ENCODE measurements at places on chromosomes 2 and 18.

DNA sequence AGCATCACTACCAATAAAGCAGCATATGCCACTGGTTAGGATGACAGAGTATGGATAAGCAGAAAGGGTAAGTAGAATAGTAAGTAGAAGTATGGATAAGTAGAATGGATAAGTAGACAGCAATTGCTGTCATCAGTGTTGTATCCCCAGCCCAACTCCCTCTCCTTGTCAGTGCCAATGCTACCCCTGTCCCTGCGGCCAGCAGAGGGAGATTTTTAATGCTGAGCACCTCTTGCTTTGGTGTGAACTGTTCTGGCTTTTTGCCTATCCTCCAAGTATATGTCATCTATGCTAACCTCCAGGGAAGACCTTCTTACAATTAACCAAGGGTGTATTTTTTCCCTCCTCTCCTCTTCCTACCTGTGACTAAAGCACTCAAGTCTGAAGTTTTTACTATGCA is 136.7 kb upstream of the SPHKAP start:
- peak; percentile 55 for DNase-seq

- no peak for DNase-seq
Measured at GRCh38 chr2:181962142-181962541, 23.5 kb upstream of the PPP1R1C start.

GRCh38 chr2:219893541-219893940 is 266.1 kb downstream of the SLC4A3 start:
- no peak for DNase-seq

GRCh38 chr2:165911231-165911630 is 42.3 kb downstream of the TTC21B start:
- peak; percentile 76 for DNase-seq

DNA sequence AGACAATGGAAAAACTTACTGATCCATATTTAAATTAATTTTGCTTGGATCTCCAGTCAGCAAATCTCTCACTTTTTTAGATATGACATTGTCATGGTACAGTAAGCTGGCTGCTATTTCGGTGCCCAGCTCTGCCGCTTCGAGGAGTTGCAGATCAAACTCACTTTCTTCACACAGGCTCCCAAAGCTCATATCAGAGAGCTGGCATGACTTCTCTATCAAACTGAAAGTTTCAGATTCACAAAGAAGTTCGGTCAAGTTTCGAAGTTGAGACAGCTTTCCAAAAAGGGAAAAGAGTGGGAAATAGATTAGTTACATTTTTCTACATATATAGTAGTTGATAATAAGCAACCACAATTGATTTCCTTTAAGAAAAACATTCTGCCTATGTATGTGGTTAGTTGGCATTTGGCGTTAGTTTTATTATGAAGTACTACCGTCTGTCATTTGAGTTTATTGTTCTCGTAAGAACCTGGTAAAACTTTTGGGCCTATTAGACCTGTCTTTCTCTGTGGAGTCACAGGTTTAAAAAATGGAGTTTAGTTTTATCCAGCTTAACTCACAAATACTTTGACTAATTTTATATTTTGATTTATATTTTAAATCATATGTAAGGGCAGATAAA is 118.8 kb downstream of the ABCA12 start:
- DNase-seq, result no peak

DNA sequence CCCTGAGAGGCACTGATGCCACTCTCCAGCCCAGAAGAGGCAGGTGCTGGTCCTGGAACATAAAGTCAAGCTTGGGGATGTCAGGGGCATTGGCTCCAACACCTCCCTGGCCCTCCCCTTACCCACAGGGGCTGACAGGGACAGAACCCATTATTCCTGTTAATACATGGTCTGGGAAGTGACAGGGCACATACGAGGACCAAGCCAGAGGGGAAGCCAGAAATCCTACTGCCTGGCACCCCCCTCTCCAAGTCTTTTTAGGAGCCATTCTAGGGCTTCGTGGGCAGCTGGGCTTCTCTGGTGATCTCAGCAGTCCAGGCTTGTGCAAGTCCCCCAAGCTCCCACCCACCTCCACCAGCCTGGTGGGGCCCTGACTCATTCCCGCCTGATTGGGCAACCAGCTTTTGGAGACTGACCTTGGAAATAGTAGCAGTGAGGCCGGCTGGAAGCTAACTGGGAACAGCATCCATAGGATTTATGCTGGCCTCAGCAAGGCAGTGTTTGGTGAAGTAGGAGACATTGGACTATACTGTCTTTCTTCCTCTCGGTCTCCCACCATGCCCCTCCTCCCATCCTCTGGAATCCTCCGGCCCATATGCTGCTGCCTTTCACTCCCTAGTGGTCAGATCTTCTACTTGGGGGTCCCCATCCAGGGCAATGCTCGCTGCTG is 86.4 kb upstream of the HK2 start:
- DNase-seq, result peak; percentile 88

DNA sequence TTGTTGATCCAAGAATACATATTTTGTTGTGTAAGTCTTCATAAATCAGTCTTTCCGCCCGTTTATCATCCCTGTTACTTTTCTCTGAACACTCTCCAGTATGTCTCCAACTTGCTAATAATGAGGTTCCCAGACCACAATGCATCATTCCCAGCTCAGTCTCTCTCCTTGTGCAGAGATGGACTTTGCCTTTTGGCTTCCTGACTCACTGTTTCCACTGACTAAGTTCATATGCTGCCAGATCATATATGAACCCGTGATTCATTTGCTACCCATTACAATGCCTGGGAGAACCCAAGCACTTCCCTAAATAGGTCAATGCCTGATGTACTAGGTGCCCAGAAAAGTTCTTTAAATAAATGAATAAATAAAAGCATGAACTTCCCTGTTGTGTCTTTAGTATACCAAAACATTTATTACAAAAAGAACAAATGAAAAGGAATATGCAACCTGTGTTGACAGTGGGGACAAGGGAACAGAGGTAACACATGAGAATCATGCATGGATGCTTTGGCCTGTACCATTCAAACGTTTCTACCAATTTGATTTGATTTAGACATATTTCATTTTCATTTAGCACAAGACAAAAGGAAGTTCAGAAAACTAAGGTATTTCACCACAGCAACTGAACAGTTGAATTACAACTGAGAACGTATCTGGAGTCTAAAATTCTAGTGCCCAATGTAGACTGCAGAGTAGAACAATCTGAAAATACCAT is 215.4 kb upstream of the HNRNPA3 start:
- peak; percentile 51 for DNase-seq

DNA sequence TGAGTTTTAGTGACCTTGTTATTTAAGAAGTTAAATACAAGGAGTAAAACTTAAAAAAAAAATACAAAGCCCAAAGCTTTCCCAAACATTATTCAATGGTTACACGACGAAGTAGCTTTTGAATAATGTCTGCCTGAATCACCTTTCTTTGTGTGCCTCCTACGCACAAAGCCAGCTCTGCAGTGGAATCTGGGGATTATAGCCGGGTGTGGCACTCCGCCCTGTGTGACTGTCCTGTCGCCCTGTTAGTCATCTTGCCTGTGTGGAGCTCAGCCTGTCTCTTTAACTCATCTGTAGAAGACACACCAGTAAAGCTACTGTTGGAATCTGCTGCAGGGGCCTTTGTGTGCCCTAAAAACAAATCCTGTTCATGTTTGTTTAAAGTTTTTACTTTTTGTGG is 79.4 kb upstream of the TCF7L1 start:
- DNase-seq, result peak; percentile 66

GRCh38 chr2:40242315-40242714 is 209.6 kb downstream of the SLC8A1 start:
- no peak for DNase-seq

DNA sequence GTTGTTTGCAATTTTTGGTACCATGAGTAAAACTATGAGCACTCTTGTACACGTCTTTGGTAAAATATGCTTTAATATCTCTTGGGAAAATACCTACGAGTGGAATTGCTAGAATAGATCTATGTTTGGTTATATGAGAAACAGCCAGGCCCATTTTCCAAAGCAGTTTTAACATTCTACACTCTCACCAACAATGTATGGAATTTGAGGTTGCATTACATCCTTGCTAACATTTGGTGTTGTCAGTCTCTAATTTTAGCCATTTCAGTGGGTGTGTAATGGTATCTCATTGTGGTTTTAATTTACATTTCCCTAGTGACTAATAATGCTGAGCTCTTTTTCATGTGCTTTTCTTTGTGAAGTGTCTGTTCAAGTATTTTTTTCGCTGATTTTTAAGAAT is 118.9 kb upstream of the TCF4 start:
- DNase-seq, result peak; percentile 9

DNA sequence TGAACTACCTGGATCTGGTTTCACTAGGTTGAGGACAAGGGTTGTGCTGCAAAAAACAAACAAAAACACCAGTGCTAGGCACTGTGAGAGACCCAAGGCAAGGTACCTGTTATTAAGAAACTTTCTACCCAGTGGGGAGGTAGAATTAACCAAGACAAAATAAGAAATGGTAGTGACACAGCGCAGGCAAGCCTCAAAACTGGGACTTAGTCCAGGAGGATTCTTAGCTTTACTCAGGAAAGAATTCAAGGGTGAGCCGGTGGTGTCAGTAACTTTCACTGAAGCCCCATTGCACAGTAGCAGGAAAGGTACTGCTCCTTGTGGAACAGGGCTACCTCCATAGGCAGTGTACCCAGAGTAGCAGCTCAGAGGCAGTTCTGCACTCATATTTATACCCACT is 131.6 kb downstream of the SCG2 start:
- no peak for DNase-seq

GRCh38 chr2:216538538-216538937 is 39.9 kb downstream of the RPL37A start:
- DNase-seq, result no peak

DNA sequence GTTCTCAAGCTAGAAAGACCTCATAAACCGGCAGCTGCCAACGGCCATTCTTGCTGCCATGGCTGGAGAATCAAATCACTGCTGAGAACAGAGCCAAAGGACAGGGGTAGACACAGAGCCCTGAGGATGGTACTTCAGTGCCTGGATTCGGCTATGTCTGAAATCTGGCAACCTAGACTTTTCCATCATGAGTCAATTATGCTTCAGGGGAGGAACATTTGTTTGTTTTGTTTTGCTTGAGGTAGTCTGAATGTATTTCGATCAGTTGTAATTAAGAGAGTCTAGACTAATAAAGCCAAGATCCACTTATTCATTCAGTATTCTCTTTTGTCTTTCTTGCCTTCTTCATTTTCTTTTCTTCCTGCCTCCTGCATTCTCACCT is 122.8 kb upstream of the SH3BP4 start:
- DNase-seq, result no peak

- DNase-seq, result peak; percentile 34
Measured at GRCh38 chr2:152134488-152135280, 35.8 kb upstream of the CACNB4 start.

GRCh38 chr2:173010233-173010632 is 65.4 kb upstream of the MAP3K20 start:
- no peak for DNase-seq

- DNase-seq, result peak; percentile 64
Measured at GRCh38 chr2:71746946-71747501, 293.7 kb downstream of the DYSF start.

DNA sequence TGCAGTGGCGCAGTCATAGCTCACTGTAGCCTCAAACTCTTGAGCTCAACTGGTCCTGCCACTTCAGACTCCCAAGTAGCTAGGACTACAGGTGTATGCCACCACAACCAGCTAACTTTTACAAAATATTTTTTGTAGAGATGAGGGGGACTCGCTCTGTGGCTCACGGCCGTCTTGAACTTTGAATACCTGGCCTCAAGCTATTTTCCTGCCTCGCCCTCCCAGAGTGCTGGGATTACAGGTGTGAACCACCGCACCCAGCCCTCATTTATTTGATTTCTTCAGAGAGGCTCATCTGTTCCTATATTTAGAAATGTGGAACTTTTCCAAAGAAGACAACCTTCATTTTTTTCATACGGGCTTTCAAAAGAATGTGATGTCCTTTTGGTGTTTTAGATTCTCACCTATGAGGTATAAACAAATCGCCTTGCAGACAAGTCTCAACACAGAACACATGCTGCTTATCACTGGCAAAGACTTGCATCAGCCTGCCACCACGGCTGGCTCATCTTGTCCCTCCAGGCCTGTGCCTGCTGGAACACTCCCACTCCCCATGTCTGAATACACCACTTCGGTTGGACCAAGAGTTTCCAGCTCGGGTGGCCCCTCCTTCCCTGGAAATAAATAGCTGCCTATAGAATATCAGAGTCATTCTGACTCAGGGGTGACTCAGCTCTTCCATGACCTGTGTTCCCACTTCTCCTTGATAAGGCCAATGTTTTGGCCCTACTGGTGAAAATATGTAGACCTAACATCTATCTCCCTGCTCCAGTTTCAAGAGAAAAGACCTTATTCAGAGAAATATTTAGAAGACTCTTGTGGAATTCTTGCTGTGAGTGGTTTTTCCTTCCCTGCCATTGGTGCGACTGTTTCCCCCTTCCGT is 202.6 kb downstream of the TGIF1 start:
- peak; percentile 98 for DNase-seq

DNA sequence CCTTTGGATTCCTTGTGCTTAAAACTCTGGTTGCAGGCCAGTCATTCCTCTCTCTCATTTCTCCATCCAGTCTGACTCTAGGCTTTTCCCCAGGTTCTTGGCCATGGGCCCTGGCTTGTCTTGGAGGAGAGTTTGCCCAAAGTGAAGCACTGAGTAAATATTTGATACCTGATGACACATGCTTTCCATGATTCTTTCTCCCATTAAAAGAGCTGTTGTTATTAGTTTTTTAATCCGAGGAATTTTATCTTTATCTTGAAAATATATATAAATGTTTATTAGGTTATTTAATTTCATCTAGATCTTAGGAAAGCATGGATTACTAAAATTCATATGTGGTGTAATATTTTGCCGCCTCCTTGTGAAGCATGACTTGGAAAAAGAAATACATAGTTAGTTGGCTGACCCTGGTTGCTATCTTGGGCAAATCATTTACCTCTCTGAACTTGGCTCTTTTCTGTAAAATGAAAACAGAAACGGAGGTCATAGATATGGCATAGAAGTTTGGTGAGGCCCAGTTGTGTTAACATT is 650.1 kb downstream of the SLC4A3 start:
- DNase-seq, result peak; percentile 87

DNA sequence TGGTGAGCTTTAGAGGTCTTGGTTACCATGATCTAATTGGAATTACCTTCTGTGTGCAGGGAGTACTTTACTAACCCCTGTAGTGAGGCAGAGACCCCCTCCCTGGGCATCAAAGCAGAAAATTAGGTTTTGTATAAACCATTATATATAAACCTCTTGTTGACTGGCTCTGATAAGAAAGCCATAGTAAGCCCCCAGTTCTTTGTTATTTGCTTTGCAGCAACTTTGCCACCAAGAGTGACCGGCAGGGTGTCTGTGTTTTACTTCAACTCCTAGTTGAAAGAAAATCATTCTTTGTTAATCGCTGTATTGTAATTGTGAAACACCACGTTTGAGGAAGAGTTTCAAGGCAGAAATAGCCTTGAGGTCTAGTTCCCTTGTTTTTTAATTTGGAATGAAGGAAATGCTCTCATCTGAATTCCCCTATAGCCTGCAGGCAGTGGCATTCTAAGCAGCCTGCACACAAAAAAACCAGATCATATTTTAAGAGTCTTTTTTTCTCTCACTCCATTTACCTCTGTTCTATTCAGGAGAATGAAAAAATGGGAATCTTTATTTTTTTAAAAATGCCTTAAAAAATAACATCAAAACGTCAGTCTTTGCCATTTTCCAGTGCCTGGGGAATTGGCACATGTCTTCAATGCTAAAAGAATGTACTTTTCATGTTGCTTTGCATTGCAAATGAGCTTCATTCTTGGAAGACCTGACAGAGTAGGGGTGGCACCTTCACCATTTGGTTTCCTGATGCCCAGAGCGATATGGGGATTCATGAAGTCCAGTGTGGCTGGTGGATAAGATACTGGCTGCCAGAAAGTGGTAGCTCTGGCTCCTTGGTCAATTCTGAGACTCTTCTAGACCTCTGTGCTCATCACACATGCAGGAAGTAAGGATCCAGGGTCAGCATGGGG is 338.1 kb downstream of the SLC4A3 start:
- no peak for DNase-seq

Measured in cardiac fibroblast (primary cell).